Stomach (tissue), 19 donors: ENCODE measurements at places on chromosomes 12 and 14. TPM values are rescaled to one million over a fixed set of nuclear protein-coding genes. Genes with fewer than 3 reads are reported as not detected.

GRCh38 chr14:50225974-50226297 lies 5.4 kb downstream of the SOS2 start:
- H3K4me1 ChIP-seq, result peaks cover 73% of the 10 kb centered on the region
- no peaks in the 10 kb centered on the region for H3K27me3 ChIP-seq
- H3K4me3 ChIP-seq, result no peak overlapping the region
- no peak for DNase-seq

DNA sequence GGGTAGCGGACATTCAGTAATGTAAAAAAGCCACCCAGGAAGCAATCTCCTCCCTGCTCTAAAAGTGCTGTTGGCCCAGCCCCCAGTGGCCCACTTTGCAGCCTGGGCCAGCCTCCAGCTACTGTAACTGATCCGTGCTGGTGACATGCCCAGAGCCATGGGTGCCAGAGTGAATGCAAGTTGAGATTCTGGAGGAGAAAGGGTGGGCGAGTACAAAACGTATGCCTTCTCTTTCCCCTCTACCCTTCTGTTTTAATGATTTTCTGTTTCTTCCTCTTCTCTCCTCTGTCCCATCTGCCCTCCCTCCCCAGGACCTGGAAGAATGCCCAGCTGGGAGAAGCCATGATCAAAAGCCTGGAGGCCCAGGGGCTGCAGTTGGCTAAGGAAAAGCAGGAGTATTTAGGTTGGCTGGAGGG lies 16.9 kb downstream of the PLEKHD1 start:
- H3K4me3 ChIP-seq, result no peak overlapping the region
- peaks cover 12% of the 10 kb centered on the region for H3K27me3 ChIP-seq
- no peaks in the 10 kb centered on the region for H3K36me3 ChIP-seq
- DNase-seq, result no peak
- H3K4me1 ChIP-seq, result peaks cover 7% of the 10 kb centered on the region

DNA sequence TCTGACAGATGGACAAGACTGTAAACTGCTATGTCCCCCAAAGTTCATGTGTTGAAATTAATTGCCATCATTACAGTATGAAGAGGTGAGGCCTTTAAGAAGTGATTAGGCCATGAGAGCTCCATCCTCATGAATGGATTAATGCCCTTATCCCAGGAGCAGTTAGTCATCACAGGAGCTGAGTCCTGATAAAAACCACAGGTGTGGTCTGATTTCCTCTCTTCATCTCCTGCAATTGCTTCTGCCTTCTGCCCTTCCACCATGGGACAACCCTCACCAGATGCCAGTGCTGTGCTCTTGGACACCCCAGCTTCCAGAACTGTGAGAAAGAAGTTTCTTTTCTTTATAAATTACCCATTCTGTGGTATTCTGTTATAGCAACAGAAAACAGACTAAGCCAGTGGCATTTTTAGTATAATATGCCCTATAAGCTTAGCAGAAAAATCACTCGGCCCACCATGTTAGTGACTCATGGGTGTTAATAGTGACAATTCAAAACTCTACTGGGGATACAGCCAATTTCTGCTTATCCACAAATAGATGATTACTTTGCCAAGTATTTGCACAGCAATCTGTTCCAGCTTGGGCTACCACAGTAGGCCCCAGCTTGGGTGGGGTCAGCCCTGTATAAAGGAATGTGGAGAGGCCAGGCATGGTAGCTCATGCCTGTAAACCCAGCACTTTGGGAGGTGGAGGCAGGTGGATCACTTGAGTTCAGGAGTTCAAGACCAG lies 129.0 kb upstream of the BCL2L14 start:
- H3K36me3 ChIP-seq, result no peaks in the 10 kb centered on the region
- H3K4me3 ChIP-seq, result no peak overlapping the region
- DNase-seq, result no peak
- H3K27ac ChIP-seq, result no peak overlapping the region
- H3K4me1 ChIP-seq, result peaks cover 5% of the 10 kb centered on the region
- no peaks in the 10 kb centered on the region for H3K27me3 ChIP-seq

- H3K4me1 ChIP-seq, result peaks cover 72% of the 10 kb centered on the region
- no peaks in the 10 kb centered on the region for H3K27me3 ChIP-seq
- no peak overlapping the region for H3K4me3 ChIP-seq
- H3K36me3 ChIP-seq, result peaks cover 48% of the 10 kb centered on the region
- no peak for DNase-seq
Measured at GRCh38 chr14:22565391-22565945, 23.6 kb downstream of the DAD1 start.

DNA sequence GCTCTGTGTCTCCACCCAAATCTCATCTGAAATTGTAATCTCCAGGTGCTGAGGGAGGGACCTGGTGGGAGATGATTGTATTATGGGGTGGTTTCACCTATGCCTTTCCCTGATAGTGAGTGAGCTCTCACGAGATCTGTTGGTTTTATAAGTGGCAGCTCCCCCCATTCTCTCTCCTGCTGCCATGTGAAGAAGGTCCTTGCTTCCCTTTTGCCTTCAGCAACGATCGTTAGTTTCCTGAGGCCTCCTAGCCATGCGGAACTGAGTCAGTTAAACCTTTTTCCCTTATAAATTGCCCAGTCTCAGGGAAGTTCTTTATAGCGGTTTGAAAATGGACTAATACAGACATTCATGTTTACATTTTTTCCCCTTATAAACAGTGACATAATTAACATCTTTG lies 36.1 kb downstream of the PELI2 start:
- no peaks in the 10 kb centered on the region for H3K36me3 ChIP-seq
- no peak overlapping the region for H3K4me3 ChIP-seq
- no peak for DNase-seq
- no peaks in the 10 kb centered on the region for H3K27me3 ChIP-seq

DNA sequence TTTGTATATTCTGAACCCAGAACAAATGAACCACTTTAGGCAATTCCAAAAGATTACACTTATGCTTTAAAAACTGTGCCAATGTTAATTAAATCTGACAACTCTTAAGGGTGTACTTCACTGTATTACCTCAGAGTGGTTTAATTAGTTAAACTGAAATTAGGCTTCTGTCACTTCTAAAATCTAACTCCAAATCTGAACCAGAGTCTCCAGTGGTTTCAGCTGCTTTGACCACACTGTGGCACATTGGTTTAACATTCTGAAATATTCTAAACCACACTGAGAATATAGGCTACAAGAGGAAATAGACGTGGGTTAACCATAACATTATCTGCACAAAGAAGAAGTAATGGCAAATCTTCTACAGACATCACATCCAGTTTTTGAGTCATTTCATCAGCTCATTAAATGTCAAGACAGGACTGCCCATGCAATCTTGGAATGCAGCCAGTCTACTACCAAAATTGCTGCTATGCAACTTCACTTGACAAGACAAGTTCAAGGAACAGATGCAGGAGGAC lies 94.8 kb downstream of the LRP6 start:
- H3K27me3 ChIP-seq, result no peaks in the 10 kb centered on the region
- no peak overlapping the region for H3K4me3 ChIP-seq
- no peak overlapping the region for H3K27ac ChIP-seq
- H3K4me1 ChIP-seq, result no peaks in the 10 kb centered on the region
- no peaks in the 10 kb centered on the region for H3K36me3 ChIP-seq

DNA sequence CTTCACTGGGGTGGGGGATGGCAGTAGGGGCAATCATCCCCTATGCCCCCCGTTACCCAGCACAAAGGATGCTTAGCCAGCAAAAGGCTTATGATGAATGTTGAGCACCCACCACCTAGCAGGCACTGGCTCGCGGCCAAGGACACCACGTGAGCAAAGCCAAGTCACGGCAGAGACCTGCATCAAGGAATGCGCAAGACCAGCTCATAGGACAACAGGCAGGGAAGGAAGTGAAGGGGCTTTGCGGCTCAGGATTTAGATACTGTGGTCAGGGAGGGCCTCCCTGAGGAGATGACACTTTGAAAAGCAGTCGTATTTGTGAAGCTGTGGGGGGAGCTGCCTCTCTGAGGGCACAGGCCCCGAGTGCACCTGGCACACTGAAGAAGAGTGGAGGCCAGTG lies 32.8 kb downstream of the SH2B3 start:
- peak overlapping the region; percentile 83 for H3K27ac ChIP-seq
- no peaks in the 10 kb centered on the region for H3K27me3 ChIP-seq
- peak; percentile 69 for DNase-seq
- H3K4me3 ChIP-seq, result no peak overlapping the region

DNA sequence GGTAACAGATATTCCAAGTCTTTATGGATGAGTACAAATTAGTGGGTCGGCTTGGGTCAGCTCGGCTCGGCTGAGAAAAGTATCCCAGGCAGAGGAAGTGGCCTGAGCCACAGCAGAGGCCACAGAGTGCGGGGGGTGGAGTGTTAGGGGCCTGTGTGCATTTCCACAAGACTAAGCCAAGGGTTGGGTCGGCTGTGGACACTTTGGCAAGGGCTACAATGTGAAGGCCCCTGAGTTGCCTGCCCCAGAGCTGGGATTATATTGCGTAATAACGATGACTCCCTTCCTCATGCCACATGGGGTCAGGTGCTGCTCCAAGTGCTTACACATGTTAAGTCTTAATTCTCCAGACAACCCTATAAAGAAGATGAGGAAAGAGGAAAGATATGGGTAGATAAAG lies 11.4 kb downstream of the EVL start:
- no peak overlapping the region for H3K4me3 ChIP-seq
- H3K27me3 ChIP-seq, result no peaks in the 10 kb centered on the region
- DNase-seq, result no peak
- H3K36me3 ChIP-seq, result no peaks in the 10 kb centered on the region

- no peak for DNase-seq
- H3K27me3 ChIP-seq, result no peaks in the 10 kb centered on the region
- H3K36me3 ChIP-seq, result no peaks in the 10 kb centered on the region
- H3K27ac ChIP-seq, result no peak overlapping the region
- no peak overlapping the region for H3K4me3 ChIP-seq
Measured at GRCh38 chr12:97837401-97837800, 374.8 kb downstream of the RMST start.

- no peaks in the 10 kb centered on the region for H3K36me3 ChIP-seq
- DNase-seq, result peak; percentile 56
- H3K4me1 ChIP-seq, result peaks cover 26% of the 10 kb centered on the region
Measured at GRCh38 chr12:14774906-14775635, 28.2 kb downstream of the WBP11 start.

- H3K27ac ChIP-seq, result no peak overlapping the region
- H3K36me3 ChIP-seq, result no peaks in the 10 kb centered on the region
- DNase-seq, result no peak
- H3K27me3 ChIP-seq, result no peaks in the 10 kb centered on the region
Measured at GRCh38 chr14:59529189-59529588, 44.9 kb downstream of the JKAMP start.

DNA sequence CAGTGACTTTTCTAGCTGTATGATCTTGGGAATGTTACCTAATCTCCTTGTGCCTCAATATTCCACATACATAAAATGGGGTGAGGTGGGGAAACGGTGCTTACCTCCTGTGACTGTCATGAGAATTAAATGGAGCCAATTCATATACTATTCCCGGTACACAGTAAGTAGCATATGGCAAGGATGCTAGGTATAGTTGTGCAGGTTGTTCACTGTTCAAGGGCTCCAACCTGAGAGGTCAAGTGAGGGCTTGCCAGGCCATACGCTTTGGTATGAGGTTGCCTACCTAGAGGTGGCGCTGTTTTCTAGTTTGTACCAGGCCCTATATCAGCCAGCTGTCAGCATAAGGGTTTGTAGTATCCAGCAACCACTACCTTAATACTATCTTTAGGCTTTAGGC lies 3.6 kb upstream of the BATF start:
- H3K36me3 ChIP-seq, result no peaks in the 10 kb centered on the region
- no peak overlapping the region for H3K27ac ChIP-seq
- H3K4me1 ChIP-seq, result peaks cover 25% of the 10 kb centered on the region
- no peak overlapping the region for H3K4me3 ChIP-seq
- H3K27me3 ChIP-seq, result no peaks in the 10 kb centered on the region

- peaks cover 3% of the 10 kb centered on the region for H3K27me3 ChIP-seq
- H3K4me3 ChIP-seq, result no peak overlapping the region
- H3K36me3 ChIP-seq, result peaks cover 10% of the 10 kb centered on the region
- no peak overlapping the region for H3K27ac ChIP-seq
- no peak for DNase-seq
- H3K4me1 ChIP-seq, result peaks cover 8% of the 10 kb centered on the region
Measured at GRCh38 chr12:131105736-131106348, 152.1 kb downstream of the ADGRD1 start.

GRCh38 chr12:118274066-118274465 lies 98.6 kb downstream of the TAOK3 start:
- no peaks in the 10 kb centered on the region for H3K36me3 ChIP-seq
- DNase-seq, result no peak
- no peak overlapping the region for H3K4me3 ChIP-seq
- H3K27me3 ChIP-seq, result no peaks in the 10 kb centered on the region
- no peaks in the 10 kb centered on the region for H3K4me1 ChIP-seq

- H3K27me3 ChIP-seq, result no peaks in the 10 kb centered on the region
- H3K4me3 ChIP-seq, result no peak overlapping the region
- no peak for DNase-seq
- no peaks in the 10 kb centered on the region for H3K36me3 ChIP-seq
- H3K27ac ChIP-seq, result no peak overlapping the region
Measured at GRCh38 chr14:51627313-51627712, 24.4 kb upstream of the FRMD6 start.

DNA sequence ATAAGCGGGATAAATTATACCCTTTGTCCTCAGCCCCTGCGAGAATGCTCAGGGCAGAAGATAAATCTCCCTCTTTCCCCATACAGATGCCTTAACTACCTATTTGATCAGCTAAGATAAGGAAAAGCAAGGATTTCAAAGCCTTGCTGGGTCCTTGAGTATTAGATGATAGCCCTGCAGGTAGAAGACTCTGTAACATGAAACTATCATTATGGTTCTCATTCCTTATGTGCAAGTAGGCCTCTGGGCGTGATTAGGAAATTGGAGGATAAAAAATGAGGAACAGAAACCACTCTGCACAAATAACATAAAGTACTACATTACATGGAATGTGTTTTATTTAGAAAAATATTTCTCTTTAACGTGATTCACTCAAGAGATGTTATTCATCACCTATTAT lies 14.5 kb upstream of the WDR89 start:
- H3K36me3 ChIP-seq, result no peaks in the 10 kb centered on the region
- H3K27ac ChIP-seq, result no peak overlapping the region
- H3K4me3 ChIP-seq, result no peak overlapping the region
- no peaks in the 10 kb centered on the region for H3K27me3 ChIP-seq

GRCh38 chr12:7693793-7694192 lies 1.8 kb downstream of the GDF3 start:
- H3K36me3 ChIP-seq, result no peaks in the 10 kb centered on the region
- H3K4me3 ChIP-seq, result no peak overlapping the region
- no peaks in the 10 kb centered on the region for H3K27me3 ChIP-seq
- H3K4me1 ChIP-seq, result no peaks in the 10 kb centered on the region
- no peak for DNase-seq
- no peak overlapping the region for H3K27ac ChIP-seq

GRCh38 chr12:123134271-123134671 lies 16.6 kb downstream of the PITPNM2 start:
- no peak for DNase-seq
- no peak overlapping the region for H3K4me3 ChIP-seq
- no peaks in the 10 kb centered on the region for H3K36me3 ChIP-seq
- peaks cover 9% of the 10 kb centered on the region for H3K4me1 ChIP-seq

DNA sequence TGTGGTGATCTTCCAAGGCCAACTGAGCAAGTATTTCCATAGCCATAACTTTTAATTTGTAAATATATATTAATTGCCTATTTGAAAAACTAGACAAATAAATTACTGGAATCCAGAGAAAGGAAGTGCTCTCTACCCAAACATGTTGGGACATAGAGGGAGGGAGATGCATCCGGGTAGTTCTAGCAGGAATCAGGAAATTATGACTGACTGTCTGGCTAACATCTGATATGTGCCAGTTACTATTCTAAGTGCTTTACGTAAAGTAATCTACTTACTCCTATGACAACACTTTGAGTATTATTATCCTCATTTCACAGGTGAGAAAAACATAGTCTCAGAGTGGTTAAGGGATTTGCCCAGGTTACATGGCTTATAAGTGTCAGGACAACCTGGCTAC lies 147.7 kb upstream of the VASH1 start:
- H3K36me3 ChIP-seq, result no peaks in the 10 kb centered on the region
- no peak overlapping the region for H3K27ac ChIP-seq

GALC gene
- 2.3 TPM for total RNA-seq

BEGAIN gene
- not detected for total RNA-seq

GTF2H3 gene
- 4.6 TPM for total RNA-seq
